ENCODE measurements at places on chromosomes 2 and 18.

DNA sequence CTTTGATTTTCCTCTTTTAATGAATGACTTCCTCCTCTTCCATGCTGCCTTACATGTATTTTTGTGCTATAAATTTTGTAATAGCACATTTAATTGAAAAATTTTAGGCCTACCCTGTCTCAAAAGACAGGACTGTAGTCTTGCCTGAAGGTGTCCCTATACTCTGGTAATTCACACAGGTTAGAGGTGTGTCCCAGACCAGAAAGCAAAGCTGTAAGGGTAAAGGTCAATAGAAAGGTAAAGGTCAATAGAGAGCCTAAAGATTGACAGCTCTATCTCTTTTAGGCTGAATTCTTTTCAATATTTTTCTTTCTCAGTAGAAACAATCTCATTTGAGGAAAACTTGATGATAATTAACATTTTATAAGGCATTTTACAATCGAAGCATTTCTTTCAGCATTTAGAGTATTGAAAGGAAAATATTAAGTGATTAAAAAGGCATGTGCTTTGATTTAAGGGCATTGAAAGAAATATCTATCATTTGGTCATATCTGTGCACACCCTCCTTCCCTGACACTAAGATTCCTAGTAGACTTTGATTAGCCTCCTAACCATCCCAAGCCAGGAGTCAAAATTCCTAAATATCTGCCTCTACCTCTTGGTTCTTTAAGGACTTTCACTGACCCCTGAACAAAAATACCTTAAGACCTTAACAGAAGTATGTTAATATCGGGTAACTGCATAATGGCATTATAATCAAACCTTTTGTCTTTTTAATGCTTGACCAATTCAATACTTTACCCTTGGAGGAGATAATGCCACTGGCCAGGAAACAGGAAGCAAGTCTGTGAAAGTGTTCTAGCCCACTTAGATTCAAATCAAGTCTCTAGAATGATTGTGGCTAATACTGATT lies 161.8 kb upstream of the DTNA start:
- no peak for DNase-seq

GRCh38 chr2:152353364-152353763 lies 18.4 kb downstream of the FMNL2 start:
- no peak for DNase-seq

DNA sequence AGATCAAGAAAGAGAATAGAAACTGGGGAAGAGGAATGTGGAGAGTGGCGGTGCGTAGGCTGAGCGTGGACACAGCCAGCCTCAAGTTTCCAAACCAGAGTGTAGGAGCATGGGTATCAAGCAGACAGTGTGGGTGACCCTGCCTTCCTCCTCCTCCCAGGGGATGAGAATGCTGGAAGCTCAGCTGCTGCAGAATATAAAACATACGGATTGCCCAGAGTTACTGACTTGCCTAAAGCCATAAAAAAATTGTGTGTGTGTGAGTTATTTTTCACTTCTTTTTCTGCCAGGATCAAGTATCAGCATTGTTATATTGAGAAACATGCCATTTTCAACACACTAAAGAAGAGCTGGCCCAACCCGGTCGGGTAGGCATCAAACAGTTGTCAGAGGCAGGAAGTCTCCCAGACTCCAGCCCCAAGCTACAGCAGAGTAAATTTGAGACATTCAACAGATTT lies 333.3 kb upstream of the ACVR2A start:
- DNase-seq, result no peak

DNA sequence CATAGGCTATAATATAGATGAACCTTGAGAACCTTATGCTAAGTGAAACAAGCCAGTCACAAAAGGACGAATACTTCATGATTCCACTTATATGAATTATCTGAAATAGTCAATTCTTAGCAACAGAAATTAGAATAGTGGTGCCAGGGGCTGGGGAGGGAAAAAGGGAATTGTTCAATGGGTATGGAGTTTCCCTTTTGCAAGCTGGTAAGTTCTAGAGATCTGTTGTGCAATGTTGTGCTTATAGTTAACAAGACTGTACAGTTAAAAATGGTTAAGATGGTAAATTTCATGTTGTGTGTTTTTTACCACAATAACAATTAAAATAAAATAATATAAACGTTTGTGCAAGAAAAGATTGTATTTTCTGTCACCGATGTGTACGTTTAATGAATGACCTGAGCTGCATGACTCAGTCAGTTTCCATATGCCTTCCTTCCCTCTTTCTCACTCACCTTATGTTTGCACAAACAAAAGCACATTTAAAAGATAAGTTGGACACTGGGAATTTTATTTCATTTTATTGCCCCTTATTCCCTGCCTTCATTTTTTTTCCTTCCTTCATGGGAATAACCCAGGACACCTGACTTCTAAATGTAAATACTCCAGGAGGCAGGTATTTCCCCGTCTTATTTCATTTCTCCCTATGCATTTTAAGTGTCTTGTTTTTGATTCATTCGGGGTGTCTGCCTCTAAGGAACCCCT lies 143.7 kb upstream of the TTC39C start:
- DNase-seq, result no peak

- no peak for DNase-seq
Measured at GRCh38 chr2:233031556-233032500, 644 bp upstream of the NEU2 start.

DNA sequence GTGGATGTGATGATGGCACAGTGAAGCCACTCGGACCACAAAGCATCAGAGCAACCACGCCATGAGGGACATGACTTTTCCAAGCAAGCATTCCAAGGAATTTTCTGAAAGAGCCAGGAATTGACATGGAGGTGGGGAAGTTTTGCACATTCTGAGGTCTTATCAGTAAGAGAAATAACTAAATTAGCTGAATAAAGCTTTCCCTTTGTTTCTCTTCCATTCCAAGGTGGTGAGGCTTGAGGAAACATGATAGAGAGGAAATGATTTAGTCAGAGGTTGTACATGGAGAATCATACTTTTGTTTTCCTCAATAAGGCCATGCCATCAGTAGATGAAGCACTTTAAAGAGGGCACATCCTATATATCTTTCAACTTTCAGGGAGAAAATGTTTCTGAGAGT lies 115.7 kb upstream of the MMADHC start:
- DNase-seq, result no peak

GRCh38 chr2:207516206-207516605 lies 13.6 kb upstream of the CREB1 start:
- no peak for DNase-seq

DNA sequence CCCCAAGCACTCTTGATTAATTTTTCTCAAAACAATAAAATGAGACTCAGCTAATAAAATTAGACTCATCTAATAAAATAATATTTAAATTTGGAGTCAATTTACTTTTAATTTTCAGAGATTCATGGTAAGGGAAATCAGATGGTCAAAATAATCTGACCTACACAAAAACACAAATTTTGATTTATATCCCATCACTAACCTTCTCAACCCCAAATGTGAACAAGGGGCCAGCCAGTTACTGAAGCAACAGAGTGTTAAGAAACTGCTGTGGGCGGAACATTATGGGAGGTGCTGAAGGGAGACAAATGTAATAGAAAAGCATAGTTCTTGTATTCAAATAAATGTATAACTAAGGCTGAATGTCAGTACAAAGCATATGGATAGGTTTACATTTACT lies 28.5 kb upstream of the PPP3R1 start:
- no peak for DNase-seq

DNA sequence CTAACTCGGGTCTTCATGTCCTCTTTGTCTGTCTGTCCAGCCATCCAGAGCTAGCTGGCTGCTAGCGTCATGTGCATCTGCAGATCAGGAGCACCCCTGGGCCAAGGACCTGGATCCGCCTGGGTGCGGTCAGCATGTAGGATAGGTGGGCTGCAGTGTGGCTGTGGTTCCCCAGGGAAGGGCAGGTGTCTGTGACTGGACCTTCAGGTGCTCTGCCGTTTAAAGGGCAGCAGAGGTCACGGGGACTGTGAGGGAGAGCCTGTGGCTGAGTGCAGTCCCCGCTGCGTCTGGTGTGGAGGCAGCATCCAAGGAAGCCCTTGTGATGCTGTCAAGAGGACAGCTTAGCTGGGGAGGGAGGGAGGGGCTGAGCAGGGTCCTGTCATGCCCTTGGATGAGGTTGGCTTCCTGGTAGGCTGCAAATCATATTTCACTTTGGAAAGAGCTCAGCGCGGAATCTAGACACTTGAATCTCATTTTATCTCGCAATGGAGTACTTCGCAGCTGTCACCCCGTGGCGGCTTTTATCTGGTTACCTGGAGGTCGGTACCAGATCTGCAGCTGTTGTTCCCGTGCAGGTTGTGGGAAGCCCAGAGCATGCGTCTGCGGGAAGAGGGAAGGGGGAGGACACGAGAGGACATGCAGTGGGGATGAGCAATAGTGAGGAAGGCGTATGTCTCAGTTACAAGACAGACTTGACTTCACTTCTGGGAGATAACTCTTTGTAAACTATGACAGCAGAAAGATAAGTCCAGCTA lies 5.9 kb upstream of the RALB start:
- DNase-seq, result no peak

DNA sequence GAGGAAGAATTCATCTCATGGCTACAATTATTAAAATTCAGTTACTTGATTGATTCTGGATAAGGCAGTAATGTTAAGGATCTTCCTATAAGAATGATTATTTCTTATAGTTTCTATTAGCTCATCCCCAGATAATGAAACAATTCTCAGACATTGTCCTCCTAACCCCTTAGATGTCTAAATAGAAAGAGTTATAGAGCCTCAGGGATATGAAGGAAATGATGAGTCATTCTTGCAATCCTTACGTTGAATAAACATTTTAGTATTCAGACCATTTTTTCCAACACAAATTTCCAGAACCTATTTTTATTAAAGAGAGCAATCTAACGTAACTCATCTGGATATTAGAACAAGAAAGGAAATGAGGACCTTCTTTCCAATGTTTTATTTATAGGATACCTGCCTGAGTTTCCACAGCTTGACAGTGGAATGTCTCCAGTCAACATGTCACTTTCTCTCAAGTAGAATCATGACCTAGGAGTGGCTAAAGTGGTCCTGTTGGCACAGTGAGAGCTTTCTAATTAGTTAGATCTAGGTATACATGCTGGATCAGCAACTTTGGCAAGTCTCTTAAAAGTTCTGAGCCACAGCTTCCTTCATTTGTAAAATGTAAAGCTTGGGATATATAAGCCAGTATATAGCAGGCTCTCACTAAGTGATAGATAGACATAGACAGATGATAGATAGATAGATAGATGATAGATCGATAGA lies 88.0 kb upstream of the RAB27B start:
- DNase-seq, result no peak

DNA sequence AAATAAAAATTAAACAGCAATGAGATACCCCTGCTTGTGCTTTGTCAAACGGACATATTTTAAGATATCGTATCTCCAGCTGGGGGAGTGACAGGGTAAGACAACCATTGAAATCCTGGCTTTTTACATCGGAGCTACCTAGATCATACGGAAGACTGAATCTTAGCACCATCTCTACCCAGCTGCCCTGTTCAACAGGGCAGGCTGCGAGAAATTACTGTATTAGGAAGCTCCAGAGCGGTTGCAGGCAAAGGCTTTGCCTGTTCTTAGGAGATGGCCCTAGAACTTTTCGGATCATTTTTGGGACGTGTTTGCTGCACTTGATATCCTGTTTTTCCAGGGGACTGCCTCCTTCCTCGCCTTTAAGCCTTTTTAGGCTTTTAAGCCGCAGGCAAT lies 2.0 kb upstream of the PRKCE start:
- DNase-seq, result no peak

- DNase-seq, result no peak
Measured at GRCh38 chr2:112709703-112710102, 11.1 kb upstream of the NT5DC4 start.

GRCh38 chr18:79379931-79380815 lies 15.6 kb upstream of the NFATC1 start:
- no peak for DNase-seq

- DNase-seq, result no peak
Measured at GRCh38 chr18:45844938-45845337, 19.5 kb downstream of the SIGLEC15 start.

GRCh38 chr2:138390316-138390945 lies 111.1 kb upstream of the SPOPL start:
- no peak for DNase-seq

- DNase-seq, result peak; percentile 67
Measured at GRCh38 chr2:10839813-10840212, 27.2 kb upstream of the PDIA6 start.

DNA sequence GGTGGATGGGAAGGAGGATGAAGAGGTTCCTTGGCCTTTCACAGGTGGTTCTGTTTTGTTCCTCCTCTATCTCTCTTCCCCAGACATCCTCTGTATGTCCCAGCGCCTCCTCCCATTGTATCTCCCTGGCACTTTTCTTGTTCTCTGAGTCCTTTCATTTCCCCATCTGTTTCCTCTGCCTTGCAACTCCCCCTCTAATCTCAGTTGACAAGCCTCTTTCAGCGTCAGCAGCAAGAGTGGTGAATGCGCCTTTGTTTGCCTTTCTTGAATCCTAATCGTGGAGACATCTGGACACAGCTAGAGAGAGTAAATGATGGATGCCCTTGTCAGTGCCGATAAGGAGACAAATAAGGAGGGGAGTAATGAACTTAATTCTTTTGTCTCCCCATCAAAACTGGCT lies 167.0 kb downstream of the NDUFA10 start:
- DNase-seq, result no peak

- DNase-seq, result no peak
Measured at GRCh38 chr18:55214969-55215368, 255.7 kb upstream of the CCDC68 start.

DNA sequence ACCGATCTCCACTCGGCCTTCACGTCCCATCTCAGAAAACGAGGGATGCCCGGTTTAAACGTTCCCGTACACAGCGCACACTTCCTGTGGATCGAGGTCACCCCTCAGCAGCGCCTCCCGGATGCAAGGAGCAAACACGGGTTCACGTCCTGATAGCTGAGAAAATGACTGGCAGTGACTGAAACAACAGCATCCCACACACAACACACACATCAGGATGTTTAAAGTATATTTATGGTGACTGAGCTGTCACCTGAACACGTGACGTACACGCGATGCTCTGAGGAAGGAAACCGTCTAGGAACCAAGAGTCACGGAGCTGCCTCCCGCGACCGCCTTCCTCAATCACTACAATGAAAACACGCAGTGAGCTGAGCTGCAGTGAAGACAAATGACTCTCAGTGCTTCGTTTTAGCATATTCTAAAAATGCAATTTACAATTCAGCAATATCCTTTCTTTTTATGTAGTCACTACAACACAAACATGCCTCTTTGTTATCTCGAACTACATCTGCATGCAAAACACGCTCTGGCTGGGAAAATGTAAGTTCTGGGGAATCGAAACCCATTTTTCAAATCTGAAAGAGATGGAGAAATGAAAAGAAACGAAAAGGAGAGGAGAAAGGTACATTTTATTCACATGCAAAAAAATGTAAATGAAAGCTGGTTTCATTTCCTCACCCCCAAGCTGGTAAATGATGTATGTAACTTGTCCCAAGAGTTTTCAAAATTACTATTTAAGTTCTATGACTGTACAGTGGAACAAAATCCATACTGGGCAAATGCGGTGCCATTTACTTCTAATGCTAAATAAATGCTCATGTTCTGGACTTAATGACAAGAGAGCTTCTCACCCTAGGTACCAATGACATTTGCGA lies 19.8 kb downstream of the HDAC4 start:
- no peak for DNase-seq
